Aorta (tissue), 5 donors: ENCODE measurements at places on chromosomes 13 and 19.

GRCh38 chr13:32022311-32022710 is 9.3 kb upstream of the FRY start:
- no peaks in the 10 kb centered on the region for H3K27me3 ChIP-seq
- DNase-seq = no peak
- H3K4me3 ChIP-seq = no peak overlapping the region
- no peaks in the 10 kb centered on the region for H3K36me3 ChIP-seq
- no peak overlapping the region for H3K27ac ChIP-seq

GRCh38 chr19:11198769-11199424 is 1.6 kb upstream of the KANK2 start:
- DNase-seq = no peak
- H3K27me3 ChIP-seq = no peaks in the 10 kb centered on the region
- peak overlapping the region; percentile 28 for H3K27ac ChIP-seq
- H3K36me3 ChIP-seq = no peaks in the 10 kb centered on the region
- no peak overlapping the region for H3K4me3 ChIP-seq

GRCh38 chr19:11338569-11339253 is 746 bp downstream of the RAB3D start:
- peak overlapping the region; percentile 72 for H3K4me3 ChIP-seq
- H3K36me3 ChIP-seq = peaks cover 4% of the 10 kb centered on the region
- no peak for DNase-seq
- H3K27ac ChIP-seq = no peak overlapping the region
- H3K4me1 ChIP-seq = no peaks in the 10 kb centered on the region
- no peaks in the 10 kb centered on the region for H3K27me3 ChIP-seq

DNA sequence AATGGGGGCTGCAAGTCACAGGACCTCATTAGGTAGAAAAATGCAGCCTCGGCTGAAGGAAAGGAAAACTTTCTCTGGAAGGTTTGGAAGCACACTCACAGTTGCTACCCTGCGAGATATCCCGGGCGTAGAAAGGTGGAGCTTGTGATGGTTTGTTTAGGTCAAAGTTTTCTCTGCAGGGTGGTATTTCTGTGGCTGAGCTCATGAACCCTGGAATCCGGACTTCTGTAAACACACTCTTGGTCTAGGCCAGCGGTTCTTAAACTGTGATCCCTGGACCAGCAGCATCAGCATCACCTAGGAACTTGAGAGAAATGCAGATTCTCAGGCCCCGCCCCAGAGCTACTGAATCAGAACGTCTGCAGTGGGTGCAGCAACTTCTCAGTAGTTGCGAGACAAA is 3.3 kb upstream of the SLC15A1 start:
- no peak for DNase-seq
- H3K4me3 ChIP-seq = no peak overlapping the region
- no peaks in the 10 kb centered on the region for H3K36me3 ChIP-seq
- H3K4me1 ChIP-seq = no peaks in the 10 kb centered on the region

GRCh38 chr19:15331419-15332310 is 674 bp downstream of the BRD4 start:
- no peaks in the 10 kb centered on the region for H3K36me3 ChIP-seq
- DNase-seq = peak; percentile 66
- H3K27me3 ChIP-seq = no peaks in the 10 kb centered on the region
- peaks cover 6% of the 10 kb centered on the region for H3K4me1 ChIP-seq
- peak overlapping the region; percentile 99 for H3K4me3 ChIP-seq

DNA sequence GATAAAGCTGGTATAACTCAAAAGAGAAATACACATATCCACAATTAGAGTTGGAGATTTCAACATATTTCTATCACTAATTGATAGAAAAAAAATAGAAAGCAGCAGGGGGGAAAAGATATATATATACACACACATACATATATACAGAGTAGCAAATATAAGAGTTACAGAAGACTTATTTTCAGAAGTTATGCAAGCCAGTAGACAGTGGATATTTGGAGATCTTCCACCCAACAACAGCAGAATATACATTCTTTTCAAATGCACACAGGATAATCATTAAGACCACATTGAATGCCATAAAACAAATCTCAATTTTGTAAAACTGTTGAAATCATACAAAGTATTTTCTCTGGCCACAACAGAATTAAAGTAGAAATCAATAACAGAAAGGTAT is 192.8 kb downstream of the LACC1 start:
- H3K4me1 ChIP-seq = no peaks in the 10 kb centered on the region
- H3K27ac ChIP-seq = no peak overlapping the region
- DNase-seq = no peak

DNA sequence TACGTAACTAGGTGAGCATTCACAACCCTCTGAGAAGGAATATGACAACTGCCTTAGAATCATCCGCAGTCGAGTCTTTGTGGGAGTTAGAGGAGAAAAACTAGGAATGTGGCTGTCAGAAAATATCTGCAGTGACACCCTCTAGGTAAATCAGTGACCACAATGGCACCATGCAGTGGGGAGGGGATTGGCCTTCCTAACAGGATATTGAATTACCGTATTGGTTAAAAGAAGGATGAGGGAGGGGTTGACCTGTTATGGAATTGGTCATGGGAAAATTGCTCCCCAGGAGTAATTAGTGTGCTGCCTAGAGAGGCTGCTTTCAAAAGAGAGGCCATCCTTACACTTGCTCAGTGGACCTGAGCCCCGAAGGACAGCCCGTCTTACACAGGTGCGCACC is 205.6 kb upstream of the SOX1 start:
- H3K36me3 ChIP-seq = no peaks in the 10 kb centered on the region
- no peak for DNase-seq
- no peak overlapping the region for H3K27ac ChIP-seq
- no peaks in the 10 kb centered on the region for H3K4me1 ChIP-seq
- H3K4me3 ChIP-seq = no peak overlapping the region

GRCh38 chr19:47110521-47111005 is 3.0 kb downstream of the ZC3H4 start:
- H3K4me1 ChIP-seq = peaks cover 3% of the 10 kb centered on the region
- no peaks in the 10 kb centered on the region for H3K36me3 ChIP-seq
- H3K27ac ChIP-seq = peak overlapping the region; percentile 99
- H3K4me3 ChIP-seq = peak overlapping the region; percentile 97
- no peak for DNase-seq
- H3K27me3 ChIP-seq = no peaks in the 10 kb centered on the region

DNA sequence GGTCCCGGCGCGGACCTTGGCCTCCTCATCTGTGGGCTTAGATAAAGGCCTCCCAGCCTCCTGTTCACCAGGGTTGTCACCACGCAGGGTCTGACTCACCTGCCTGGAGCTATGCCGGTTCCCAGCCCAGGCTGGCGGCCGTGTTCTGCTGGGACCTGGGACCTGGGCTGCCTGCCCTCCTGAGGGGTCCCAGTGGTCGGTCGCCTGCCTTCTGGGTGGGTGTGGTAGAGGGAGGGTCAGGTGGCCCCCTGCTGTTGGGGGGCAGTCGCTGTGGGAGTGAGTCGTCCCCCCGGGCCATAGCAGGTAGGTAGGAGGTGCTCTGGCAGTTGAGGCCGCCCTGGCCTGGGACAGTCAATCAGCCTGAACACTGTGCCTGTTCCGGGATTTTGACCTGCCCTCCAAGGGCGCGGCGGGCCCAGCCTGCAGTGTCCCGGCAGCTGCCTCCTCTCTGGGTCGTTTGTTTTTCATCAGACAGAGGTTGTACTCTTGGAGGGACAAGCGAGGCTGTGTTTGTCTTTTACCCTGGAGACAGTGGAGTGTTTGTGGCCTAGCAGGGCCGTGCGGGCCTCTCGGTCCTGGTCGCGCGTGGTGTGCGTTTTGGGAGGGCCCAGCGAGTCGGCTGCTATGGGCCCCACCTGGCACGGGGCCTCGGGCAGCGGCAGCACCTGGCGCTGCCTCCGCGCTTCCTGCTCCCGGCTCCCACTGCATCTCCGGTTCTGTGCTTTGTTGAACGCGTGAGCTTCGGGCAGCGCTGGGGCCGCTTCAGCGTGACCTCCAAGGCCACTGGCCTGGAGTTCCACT is 2.6 kb downstream of the ADAT3 start:
- no peak overlapping the region for H3K4me3 ChIP-seq
- H3K27ac ChIP-seq = no peak overlapping the region
- no peaks in the 10 kb centered on the region for H3K27me3 ChIP-seq
- no peak for DNase-seq
- no peaks in the 10 kb centered on the region for H3K36me3 ChIP-seq

DNA sequence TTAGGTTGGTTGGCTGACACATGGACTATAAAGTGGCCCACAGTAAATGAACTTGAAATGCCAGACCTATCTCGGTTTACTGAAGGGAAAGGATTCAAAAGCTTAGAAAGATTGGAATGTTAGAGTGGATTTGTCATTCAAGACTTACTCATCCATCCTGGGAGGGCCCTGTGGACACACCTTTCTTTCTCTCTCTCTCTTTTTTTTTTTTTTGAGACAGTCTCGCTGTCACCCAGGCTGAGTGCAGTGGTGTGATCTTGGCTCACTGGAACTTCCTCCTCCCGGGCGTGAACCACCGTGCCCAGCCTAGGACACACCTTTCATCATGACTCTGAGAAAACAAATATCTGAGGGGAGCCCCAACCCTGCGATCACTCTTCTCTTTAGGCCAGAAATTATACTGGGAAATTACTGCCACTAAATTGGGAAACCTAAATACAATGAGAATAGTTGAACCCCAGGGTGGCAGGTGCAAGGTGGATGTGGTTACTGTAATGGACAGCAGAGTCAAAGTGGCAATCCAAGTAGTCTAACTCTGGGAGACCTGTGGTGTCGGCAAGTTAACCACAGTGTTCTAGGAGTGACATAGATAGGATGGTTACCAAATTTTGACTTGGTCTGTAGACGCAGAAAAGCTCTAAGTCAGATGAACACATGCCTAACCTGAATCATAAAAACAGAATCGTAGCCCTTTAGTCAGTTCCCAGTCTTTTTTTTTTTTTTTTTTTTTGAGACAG is 47.1 kb upstream of the ZMYM5 start:
- H3K4me3 ChIP-seq = no peak overlapping the region
- H3K36me3 ChIP-seq = no peaks in the 10 kb centered on the region
- no peak for DNase-seq
- no peak overlapping the region for H3K27ac ChIP-seq
- H3K4me1 ChIP-seq = no peaks in the 10 kb centered on the region

DNA sequence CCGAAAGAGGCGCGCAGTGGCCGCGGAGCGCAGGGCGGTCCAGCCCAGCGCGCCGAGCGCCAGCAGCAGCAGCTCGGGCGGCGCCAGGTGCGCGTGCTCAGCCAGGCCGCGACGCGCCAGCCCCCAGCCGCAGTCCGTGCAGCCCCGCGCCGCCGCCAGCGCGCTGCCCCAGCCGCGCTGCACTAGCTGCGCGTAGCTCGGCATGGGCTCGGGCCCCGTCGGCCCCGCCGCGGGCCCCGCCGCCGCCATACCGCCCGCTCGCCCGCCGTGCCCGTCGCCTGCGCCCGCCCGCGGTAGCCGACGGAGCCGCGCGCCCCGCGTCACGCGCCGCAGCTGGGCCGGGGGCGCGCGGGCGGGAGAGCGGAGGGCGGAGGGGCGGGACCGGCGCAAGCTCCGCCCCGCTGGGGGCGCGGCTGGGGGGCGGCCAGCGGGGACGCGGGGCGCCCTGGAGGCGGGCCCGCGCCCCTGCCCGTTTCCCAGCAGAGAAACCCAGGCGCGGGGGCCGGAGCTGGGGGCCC is at the start of gene CERS1:
CERS1 (minus strand) TSS at position 335 of the 518 bp plus-strand sequence; CDS start at position 249, 86 bp downstream.
- DNase-seq = no peak
- no peaks in the 10 kb centered on the region for H3K27me3 ChIP-seq
- H3K36me3 ChIP-seq = no peaks in the 10 kb centered on the region
- H3K27ac ChIP-seq = no peak within 1 kb of the TSS
- no peaks in the 10 kb centered on the region for H3K4me1 ChIP-seq

DNA sequence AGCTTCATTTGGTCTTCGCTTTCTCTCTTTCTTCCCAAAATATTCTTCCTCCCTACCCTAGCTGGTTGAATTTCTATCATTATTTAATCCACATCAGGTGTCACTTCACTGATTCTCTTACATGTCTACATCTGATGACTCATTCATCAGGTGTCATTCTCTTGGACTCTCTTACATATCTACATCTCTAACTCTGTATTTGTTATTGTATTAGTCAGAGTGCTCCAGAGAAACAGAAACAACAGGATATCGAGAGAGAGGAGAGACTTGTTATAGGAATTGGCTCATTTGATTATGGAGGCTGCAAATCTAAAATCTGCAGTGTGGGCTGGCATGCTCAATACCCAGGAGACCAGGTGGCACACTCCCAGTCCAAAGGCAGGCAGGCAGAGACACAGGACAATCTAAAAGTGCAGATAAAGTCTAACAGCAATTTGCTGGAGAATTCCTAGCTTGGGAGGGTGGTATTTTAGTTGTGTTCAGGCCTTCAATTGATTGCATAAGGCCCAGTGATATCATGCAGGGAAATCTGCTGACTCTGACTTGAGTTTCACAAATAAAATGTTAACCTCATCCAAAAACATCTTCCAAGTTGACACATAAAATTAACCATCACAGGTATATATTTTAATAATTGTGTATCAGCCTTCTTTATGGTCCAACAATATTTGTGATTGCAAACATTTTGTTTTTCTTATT is 541.4 kb upstream of the SLITRK5 start:
- no peak overlapping the region for H3K4me3 ChIP-seq
- no peaks in the 10 kb centered on the region for H3K36me3 ChIP-seq
- H3K27ac ChIP-seq = no peak overlapping the region
- H3K27me3 ChIP-seq = no peaks in the 10 kb centered on the region

DNA sequence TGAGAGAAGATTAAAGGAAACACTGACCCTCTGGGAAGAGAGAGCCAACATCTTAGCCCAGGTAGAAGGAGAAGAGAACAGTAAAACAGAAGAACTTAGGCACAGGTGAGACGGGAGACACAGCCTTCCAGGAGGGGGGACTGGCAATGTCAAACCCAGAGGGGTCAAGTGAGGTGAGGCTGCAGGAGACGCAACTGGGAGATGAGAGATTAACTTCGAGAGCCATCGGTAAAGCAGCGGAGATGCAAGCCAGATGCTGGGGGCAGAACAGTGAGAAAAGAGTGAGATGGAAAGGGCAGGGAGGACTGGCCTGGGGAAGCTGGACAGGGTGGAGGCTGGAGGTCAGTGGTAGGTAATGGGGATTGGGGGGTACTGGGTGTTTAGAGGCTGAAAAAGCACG is 5.2 kb downstream of the INSR start:
- no peaks in the 10 kb centered on the region for H3K27me3 ChIP-seq
- no peaks in the 10 kb centered on the region for H3K36me3 ChIP-seq
- no peaks in the 10 kb centered on the region for H3K4me1 ChIP-seq
- no peak overlapping the region for H3K4me3 ChIP-seq
- DNase-seq = no peak
- no peak overlapping the region for H3K27ac ChIP-seq

GRCh38 chr13:40984668-40985366 is 34.3 kb downstream of the ELF1 start:
- H3K4me3 ChIP-seq = peak overlapping the region; percentile 41
- H3K36me3 ChIP-seq = no peaks in the 10 kb centered on the region
- H3K4me1 ChIP-seq = peaks cover 2% of the 10 kb centered on the region
